ENCODE measurements at places on chromosomes 12 and 14.

DNA sequence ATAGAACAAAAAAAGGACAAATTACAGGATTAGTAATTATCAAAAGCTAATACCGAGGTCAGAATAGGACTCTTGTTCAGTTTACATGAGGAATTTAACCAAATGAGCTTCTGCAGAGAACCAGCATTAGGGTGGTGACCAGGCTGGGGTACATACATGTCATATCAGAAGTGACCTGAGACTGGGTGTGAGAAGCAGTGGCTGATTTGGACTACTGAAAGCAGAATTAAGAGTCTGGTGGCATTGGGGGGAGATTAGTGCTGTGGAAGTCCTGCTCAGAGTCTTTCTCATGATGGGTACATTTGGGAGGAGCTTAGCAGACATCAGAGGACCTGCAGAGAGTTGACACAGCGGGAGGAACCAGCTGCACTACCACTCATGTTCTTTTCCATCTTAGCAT, 21.7 kb downstream of the TRAF3 start:
- DNase-seq, result no peak

GRCh38 chr12:90987101-90987500, 17.7 kb downstream of the EPYC start:
- no peak for DNase-seq

DNA sequence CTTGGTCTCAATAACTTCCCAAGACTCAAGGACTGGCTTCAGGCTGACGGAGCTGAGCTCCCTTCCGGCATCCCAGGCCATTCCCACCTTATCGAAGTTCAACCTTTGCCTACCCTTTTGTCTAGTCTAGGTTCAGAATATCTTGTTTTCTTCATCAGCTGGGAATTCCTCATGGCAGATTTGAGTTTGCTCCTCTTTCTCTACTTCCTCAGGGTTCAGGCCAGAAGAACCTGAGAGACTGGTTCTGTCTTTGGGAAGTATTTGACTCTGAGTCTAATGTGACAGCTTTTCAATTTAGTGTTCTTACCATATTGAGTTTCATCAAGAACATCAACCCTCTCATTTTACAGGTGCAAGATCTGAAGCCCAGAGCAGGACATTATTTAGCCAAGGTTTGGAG, 2.1 kb downstream of the BIN2 start:
- no peak for DNase-seq

- DNase-seq, result no peak
Observed at GRCh38 chr14:32434180-32434579, 105.1 kb downstream of the AKAP6 start.

DNA sequence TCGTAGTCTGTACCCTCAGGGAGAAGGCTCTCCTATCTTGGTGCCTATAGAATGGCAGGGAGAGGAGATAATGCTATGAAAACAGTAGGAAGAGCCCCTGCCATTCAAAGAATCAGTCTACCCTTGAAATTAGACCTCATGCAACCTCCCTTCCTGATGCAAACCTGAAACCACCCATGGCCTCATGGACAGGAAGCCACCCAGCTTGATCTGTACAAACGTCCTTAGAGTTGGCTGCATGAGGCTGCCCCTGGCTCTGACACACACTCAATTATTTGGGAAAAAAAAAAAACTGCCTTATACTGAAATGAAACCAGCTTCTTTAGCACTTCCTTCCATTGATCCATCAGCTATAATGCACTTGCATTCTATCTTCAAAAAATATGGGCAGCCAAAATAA, 116.6 kb upstream of the BCL2L14 start:
- DNase-seq, result no peak

DNA sequence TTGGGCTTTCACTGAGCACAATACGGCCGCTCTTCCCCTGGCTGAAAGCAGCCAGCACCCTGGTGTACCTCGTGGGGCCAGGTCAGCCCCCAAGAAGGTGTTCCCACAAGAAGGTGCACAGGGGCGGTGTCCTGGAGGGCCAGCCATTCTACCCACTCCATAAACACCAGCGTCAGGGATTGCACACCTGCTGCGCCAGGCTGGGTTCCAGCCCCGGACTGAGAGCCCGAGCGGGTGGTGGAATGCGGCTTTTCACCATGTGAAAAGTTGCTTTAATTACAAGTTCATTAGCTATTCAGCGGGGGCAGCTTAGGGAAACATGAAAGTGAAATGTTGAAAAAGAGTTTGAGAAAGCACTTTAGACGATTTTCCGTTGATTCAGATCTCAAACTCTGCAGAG, 17.5 kb upstream of the MMP17 start:
- no peak for DNase-seq

- DNase-seq, result no peak
Observed at GRCh38 chr14:71451501-71451900, 480.7 kb upstream of the RGS6 start.

DNA sequence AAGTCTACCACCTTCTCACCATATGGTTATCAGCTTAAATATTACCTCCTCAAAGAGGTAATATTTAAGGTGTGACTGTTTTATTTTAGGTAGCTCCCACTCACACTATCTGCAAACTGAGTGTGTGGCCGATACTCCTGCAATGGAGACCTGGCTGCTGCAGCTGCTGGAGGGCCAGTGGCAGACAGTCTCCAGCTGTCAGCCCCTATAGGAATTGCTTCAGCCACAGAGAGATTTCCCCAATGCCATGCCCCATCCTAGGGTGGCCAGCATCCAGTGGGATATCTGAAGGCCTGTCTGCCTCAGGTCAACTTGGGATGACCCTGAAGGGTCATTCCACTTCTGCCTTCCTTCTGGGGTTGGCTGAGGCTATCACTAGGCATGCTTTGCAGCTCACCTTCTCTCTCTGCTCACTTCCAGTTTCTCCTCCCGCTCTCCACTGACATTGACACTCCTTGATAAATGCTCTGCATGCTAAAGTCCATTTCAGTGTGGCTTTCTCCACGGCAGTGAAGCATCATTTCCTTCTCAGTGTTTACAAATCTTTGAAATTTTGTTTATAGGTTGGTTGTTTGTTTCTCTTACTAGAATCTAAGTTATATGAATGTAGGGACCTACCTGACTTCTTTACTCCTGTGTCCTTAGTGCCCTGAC, 90.2 kb upstream of the USP44 start:
- DNase-seq, result no peak

- no peak for DNase-seq
Observed at GRCh38 chr14:34124585-34124984, 173.7 kb upstream of the EGLN3 start.

GRCh38 chr12:90842477-90842876, 112.5 kb downstream of the CCER1 start:
- DNase-seq, result no peak

DNA sequence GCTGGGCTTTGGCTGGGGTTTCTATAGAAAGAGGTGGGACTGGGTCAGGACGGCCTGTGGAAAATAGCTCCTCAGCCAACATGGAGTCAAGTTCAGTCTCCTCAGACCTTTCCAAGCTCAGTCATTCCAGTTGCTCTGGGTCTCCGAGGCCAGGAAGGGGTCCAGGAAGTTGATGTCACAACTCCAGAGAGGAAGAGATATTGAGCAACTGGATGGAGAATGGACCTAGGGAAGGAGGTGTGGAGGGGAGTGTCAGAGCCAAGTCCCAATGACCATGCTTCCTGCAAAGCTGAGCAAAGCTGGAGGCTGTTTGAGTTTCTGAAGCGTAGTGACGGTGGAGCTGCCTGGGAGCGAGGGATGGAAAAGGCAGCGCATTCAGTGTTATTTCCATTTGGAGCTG, 86.1 kb downstream of the SLC24A4 start:
- DNase-seq, result no peak

GRCh38 chr12:47834199-47834903, 14.6 kb upstream of the HDAC7 start:
- no peak for DNase-seq

- DNase-seq, result peak; percentile 25
Observed at GRCh38 chr12:122422730-122423257, 325 bp upstream of the CLIP1 start.

DNA sequence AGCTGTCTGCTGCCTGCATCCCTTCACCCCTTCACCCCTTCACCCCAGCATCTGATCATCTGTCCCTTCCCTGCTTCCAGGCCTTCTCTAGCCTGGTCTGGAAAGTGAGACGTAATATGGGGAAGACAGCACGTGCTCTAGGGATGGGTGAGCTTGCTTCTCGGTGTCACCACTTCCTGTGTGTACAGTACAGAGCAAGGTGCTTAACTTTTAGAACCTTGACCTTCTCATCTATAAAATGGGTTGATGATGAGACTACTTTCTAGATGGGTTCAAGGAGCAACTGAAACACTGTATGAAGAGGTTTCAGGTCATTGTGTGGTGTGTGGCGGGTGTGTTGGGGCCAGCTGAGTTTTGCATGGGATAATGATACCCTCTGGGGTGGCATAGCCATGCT, 140.5 kb downstream of the TSPAN9 start:
- no peak for DNase-seq

DNA sequence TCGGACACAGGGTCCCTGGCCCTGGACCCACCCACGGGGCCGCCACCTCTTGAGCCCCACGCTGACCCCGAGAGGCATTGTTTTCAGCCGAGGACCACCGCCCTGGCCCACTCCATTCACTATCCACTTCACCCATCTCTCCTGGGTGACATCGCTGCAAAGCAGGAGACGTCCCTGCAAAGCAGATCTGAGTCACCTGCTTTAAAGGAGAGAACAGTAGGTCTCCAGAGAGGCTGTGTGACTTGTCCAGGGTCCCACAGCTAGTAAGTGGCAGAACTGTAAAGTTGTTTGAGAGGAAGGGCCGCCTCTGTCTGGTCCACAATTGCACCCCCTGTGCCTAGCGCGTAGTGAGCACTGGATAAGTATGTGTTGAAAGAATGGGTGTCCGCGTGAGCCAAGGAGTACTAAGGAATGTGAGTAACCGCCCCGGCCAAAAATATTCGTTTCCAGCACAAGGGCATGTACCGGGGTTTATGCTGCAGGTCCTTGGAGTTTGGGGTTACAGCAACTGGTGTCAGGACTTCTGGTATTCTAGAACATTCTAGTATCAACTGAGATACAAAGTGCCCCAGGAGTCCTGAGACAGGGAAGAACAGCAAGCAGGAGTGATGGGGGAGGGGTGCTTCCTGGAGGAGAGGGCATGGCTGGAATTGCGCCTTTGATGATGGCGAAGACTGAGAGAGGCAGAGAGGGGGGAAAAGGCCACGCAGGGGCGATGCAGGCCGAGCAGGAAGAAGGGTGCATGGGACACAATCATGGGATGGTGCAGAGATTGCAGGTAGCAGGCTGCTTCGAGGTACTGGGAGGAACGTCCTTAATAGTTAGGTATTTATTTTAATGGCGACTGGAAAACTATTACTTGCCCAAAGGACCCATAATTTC, 91.1 kb downstream of the SCARB1 start:
- DNase-seq, result no peak

DNA sequence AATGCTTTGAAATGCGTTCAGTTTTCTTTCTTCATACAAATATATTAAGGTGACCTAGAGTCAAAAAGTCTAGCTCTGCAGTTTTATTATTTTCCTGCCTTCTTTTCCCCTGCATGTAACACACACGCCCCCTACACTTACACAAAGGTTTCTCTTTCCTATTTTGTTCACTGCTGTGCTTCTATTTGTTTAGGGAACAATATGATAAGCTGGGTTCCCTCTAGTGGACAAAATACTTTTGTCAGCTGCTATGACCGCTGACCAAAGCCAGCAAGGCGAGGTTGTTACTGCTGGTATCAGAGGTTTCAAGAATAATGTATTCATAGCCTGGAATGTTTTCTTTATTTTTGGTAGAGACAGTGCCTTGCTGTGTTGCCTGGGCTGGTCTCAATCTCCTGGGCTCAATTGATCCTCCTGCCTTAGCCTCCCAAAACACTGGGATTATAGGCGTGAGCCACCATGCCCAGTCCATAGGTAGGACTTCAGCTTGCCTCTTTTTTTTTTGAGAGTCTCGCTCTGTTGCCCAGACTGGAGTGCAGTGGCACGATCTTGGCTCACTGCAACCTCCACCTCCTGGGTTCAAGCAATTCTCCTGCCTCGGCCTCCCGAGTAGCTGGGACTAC, 33.4 kb downstream of the FNTB start:
- DNase-seq, result peak; percentile 31

- no peak for DNase-seq
Observed at GRCh38 chr12:38289396-38289795, 27.2 kb upstream of the ALG10B start.

- no peak for DNase-seq
Observed at GRCh38 chr12:90280033-90280432, 571.4 kb upstream of the ATP2B1 start.

GRCh38 chr12:3872800-3873636, at the start of gene PARP11:
TSS of gene PARP11 (minus strand) at chr12:3873399. CDS start at chr12:3873229, 170 bp downstream.
- peak; percentile 96 for DNase-seq

- no peak for DNase-seq
Observed at GRCh38 chr14:71529848-71530247, 402.4 kb upstream of the RGS6 start.

GRCh38 chr12:50101663-50102062, 2.1 kb upstream of the GPD1 start:
- no peak for DNase-seq

GRCh38 chr14:61110316-61111082, 129.5 kb downstream of the SLC38A6 start:
- no peak for DNase-seq

DNA sequence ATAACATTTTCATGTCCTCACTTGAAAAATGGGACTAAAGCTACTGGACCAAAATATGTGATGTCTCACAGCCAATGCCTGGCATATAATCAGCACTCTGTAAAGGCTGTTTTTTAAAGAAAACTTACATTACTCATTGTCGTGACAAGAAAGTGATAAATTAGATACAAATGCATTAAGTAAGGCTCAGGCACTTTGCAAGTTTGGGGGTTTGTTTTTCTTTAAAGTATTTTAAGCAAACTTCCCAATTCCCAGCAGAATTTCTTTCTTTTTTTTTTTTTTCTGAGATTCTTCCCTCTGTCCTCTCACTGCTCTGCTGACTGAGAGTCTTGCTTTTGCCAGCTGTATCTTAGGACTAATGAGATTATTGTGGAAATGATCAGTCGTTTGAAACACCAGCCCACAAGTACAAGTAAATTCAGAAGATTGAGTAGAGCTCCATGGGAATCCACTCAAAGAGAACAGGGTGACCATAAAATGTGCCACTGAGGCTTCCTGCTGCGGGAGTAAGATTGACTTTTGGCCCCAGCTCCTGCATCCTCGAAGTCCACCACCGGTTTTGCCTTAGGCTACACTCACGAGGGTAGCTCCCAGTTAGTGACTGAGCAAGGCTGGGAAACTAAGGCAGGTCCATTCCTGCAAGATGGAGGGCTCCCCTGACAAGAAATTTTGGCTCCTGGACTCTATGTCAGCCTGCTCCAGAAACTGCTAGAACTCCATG, 82.8 kb downstream of the TMTC1 start:
- DNase-seq, result no peak

GRCh38 chr14:88013750-88014349, 8.9 kb downstream of the GPR65 start:
- DNase-seq, result peak; percentile 54

GRCh38 chr12:12081836-12082497, 11.2 kb downstream of the BCL2L14 start:
- DNase-seq, result no peak

- no peak for DNase-seq
Observed at GRCh38 chr12:9991876-9992275, 7.0 kb downstream of the CLEC1B start.

GRCh38 chr12:40989785-40990184, 198.3 kb upstream of the PDZRN4 start:
- DNase-seq, result no peak

Data from CD4-positive, alpha-beta T cell treated with Interleukin-4 for 4 hours (primary cell).